NCI-H524 treated with DMSO at 0.1 percent for 48 hours (cell line): ENCODE measurements at places on chromosomes 13 and 19.

- DNase-seq: no peak
Observed at GRCh38 chr13:28533125-28533436, 38.2 kb upstream of the FLT1 start.

GRCh38 chr19:575527-576506 lies 3.4 kb downstream of the BSG start:
- no peak for DNase-seq

DNA sequence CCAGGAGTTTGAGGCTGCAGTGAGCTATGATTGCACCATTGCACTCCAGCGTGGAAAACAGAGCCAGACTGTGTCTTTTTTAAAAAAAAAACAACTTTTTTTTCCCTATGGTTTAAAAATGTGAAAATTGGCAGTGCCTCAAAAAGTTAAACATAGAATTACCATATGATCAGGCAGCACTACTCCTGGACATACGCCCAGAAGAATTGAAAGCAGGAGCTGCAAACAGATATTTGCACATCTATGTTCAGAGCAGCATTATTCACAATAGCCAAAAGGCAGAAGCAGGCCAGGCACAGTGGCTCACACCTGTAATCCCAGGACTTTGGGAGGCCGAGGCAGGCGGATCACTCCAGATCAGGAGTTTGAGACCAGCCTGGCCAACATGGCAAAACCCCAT lies 3.8 kb upstream of the RETN start:
- no peak for DNase-seq

- no peak for DNase-seq
Observed at GRCh38 chr19:38731654-38732301, 12.5 kb downstream of the CAPN12 start.

- peak; percentile 76 for DNase-seq
Observed at GRCh38 chr19:12156223-12157058, at the start of gene ZNF625. ZNF625 (minus strand) TSS chr19:12156734; CDS start chr19:12156558, 176 bp downstream.

- no peak for DNase-seq
Observed at GRCh38 chr19:16283210-16284061, 41.2 kb upstream of the KLF2 start.

DNA sequence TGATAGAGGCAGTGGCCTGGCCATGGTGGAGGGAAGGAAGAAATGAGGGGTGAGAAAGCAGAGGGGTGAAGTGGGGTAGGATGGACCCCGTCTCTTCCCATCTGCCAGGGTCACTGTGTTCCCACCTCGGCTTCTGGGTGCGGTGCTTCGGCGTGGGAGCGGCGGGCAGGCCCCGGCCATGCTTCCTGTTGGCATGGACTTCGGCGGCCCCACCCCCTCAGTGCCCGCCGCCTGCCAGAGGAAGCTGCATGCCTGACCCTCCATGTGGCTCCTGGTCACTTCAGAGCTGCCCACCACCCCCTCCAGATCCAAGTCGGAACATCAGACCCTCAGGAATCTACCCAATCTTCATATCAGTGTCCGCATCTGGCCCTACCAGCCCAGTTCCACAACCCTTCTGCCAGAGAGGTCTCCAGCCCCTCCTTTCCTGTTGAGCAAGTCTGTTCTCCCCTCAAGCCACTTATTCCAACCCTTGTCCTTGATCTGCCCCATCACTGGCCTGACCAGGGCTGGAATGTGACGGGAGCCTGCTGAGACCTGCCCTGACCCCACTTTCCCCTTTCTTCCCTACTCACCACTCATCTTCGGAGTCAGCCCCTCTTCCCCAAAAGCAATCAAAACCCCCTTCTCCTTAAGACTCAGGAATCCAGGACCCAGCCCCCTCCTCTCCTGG lies 1.5 kb downstream of the KCNN4 start:
- DNase-seq: no peak

DNA sequence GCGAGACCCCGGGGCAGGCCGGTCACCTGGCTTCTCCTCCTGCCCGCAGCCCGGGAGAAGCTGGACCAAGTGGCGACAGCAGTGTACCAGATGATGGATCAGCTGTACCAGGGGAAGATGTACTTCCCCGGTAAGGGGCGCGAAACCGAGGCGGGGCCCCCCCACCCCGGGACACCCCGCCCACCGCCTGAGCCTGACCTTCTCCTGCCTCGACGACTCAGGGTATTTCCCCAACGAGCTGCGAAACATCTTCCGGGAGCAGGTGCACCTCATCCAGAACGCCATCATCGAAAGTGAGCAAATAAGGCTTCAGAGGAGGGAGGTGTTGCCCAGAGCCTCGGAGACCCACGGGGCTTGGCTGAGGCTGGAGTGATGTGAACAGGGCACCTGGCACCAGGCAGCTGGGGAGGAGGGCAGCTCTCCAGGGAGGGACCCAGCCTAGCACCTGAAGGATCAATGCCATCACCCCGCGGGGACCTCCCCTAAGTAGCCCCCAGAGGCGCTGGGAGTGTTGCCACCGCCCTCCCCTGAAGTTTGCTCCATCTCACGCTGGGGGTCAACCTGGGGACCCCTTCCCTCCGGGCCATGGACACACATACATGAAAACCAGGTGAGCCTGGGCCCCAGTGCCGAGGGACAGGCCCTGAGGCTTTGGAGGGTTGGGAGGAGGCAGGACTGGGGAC lies 629 bp downstream of the IZUMO4 start:
- no peak for DNase-seq

DNA sequence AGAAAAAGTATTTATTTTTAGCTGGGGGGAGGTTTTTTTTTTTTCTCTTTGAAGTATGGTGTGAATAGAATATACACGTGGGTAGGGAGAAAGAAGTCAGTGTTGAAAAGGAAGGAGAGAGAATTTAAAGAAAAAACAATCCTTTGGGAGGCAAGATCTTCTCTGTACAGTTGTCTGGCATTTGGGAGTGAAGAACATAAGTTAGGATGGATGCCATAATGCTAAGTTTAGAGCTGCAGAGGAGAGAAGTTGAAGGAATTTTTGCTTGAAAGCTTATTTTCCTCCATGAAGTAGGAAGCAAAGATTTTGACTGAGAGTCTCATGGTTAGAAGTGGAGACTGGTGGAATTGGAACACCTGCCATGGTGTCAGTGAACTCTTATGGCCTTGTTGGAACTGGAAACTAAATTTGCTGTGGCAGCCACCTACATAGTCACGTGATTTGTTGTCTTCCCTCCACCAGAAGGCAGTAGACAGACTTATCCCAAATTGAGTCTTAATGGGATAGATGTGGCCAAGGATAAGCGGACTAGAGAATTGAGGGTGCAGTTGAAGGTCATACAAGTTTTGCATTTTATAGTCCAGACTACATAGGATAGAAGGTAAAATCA lies 22.0 kb downstream of the NDFIP2 start:
- DNase-seq: no peak

- DNase-seq: no peak
Observed at GRCh38 chr13:45731455-45731854, 29.3 kb downstream of the CBY2 start.

- DNase-seq: no peak
Observed at GRCh38 chr19:3142292-3142670, 6.4 kb downstream of the GNA15 start.

GRCh38 chr19:29928831-29929230 lies 13.2 kb upstream of the URI1 start:
- no peak for DNase-seq

DNA sequence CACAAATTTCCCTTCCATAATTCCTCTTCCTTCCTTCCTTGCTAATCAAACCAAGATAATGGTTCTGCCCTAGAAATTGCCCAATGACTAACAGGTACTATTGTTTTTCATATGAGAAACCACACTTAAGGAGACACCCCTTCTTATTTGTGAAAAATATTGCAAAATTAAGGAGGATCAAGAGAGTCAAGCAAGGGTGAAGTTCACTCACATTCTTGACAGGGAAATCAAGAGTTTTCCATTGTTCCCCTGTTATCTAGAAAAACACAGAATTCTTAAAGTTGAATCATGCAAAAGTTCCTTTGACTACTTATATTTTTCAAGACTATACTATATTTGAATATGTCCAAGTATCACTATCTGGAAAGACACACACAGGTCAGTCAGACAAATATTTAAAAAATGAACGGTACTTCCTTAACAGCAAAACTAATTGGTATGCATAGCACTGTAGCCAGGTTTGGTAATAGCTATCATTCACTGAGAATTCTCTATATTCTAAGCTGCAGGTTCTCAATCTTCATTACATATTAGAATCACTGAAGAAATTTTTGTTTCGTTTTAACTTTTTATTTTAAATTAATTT lies 897.2 kb downstream of the DIAPH3 start:
- DNase-seq: no peak

- no peak for DNase-seq
Observed at GRCh38 chr19:38084196-38084595, 139.8 kb downstream of the DPF1 start.

DNA sequence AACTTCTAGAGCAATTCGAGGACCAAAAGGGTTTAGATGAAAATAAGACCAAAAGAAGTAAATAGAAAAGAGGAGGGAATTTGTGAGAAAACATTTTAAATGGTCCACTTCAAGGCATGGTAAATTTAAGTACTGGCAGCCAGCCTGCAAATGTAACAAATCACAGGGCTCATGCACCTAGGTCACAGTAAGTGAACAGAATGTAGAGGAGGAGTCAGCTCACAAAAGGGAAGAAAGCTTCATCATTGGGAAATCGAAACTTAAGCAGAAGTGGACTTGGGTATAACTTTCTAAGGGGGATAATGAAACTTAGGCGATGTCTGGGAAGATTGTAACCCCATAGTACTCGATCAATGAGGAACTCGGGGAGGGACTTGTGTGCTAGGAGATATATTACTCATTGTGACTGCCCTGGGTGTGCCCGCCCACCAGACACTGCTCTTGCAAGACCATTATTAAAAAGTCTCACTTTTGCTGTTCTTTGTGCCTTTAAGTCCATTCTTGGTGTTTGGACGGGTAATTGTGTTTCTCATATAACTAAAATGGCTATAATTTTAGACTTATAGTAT lies 1053.6 kb upstream of the MIR17HG start:
- DNase-seq: no peak

DNA sequence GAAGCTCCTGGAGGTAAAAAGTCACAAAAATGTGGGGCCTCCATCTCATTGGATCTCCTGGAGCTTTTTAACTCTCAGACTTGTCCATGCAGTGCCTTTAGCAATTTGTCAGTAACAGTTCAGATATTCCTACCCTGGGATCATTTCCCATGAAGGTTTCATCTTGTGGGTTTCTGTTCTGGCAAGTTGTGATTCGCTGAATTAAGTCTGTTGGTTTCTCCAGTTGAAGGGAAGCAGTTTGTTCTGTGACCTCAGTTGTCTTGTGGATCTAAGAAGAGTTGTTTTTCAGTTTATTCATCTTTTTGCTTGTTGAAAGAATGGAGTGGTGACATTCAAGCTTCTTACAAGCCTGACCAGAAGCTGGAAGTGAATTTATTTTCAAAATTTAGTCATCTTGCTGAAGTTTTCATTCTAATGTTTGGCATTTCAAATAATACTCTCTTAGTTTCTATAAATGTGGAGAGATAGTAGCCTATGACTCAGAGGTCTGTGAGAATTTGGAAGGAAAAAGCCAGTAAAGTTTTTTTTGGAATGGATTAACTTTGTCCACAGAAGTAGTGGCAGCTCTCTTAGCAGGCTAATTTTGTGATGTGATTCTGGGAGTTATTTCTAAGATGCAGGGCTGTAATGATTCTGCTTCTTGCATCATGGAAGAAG lies 120.1 kb upstream of the CSNK1A1L start:
- DNase-seq: no peak

DNA sequence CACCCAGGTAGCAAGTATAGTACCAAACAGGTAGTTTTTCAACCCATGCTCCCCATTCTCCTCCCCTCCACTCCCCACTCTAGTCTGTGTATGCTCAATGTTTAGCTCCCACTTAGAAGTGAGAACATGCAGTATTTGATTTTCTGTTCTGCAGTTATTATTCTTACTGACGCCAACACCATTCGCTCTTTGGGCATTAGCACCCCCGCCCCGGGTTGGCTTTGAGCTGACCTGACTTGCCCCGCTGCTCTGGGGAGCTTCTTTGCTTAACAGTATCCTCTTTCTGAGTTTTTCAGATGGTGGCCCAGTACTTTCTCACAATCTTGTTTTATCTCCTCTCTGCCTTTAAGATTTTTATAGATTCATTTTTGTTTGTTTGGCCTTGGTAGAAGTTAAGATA lies 138.7 kb downstream of the CRYL1 start:
- DNase-seq: no peak

GRCh38 chr13:22320991-22321390 lies 650.1 kb downstream of the FGF9 start:
- peak; percentile 20 for DNase-seq
